Endothelial cell (in vitro differentiated cells): ENCODE measurements at places on chromosomes 7 and 10. TPM values are rescaled to one million over a fixed set of nuclear protein-coding genes. Genes with fewer than 3 reads are reported as not detected.

- H3K27me3 ChIP-seq, result peaks cover 3% of the 10 kb centered on the region
- DNase-seq, result no peak
- H3K27ac ChIP-seq, result no peak overlapping the region
- H3K4me1 ChIP-seq, result peaks cover 4% of the 10 kb centered on the region
- no peaks in the 10 kb centered on the region for H3K36me3 ChIP-seq
These were observed 6.2 kb upstream of the COL1A2 start for GRCh38 chr7:94388540-94388939.

DNA sequence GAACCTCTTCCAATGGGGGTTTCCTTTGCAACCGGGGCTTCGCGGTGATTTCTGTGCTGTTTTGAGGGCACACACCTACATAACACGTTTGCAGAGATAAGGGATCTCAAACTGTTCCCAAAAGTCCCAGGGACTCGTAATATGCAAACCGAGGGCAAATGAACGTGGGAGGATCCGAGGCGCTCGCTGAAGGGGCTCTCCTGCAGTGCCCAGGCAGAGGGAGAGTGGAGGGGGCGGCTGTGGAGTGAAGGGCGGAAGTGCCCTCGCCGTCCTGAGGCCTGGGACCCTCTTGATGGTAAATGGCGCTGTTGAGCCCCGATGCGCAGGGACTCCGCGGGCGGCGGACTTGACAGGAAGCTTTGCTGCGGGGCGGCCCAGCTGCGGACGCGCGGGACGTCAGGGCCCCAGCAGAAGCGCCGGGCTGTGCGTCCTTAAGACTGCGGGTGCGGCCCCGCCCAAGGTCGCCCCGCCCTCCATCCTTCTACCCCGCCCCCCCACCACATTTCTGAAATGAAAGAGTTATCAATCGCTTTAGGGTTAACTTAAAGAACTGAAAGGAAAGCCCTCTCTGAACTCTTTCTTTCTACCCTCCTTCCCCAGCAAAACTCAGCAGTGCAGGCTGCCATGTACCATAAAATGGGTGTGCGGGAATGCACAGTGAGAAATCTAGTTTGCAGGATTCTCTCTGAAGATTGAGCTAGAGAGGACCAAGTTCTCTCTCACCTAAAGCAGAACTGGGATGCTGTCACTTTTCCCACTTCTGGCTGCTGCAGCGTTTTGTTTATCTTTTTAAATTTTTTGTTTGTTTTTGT, 151.8 kb upstream of the YAE1 start:
- peak overlapping the region; percentile 93 for H3K4me3 ChIP-seq
- no peaks in the 10 kb centered on the region for H3K4me1 ChIP-seq
- no peaks in the 10 kb centered on the region for H3K36me3 ChIP-seq
- H3K27ac ChIP-seq, result no peak overlapping the region
- DNase-seq, result peak; percentile 61
- H3K27me3 ChIP-seq, result no peaks in the 10 kb centered on the region

- no peak overlapping the region for H3K27ac ChIP-seq
- H3K36me3 ChIP-seq, result no peaks in the 10 kb centered on the region
- no peak for DNase-seq
- H3K4me1 ChIP-seq, result no peaks in the 10 kb centered on the region
These were observed 235.1 kb upstream of the MEOX2 start for GRCh38 chr7:15921576-15921975.

GRCh38 chr7:44994877-44995554, 5.0 kb upstream of the CCM2 start:
- H3K4me1 ChIP-seq, result peaks cover 40% of the 10 kb centered on the region
- H3K27ac ChIP-seq, result peak overlapping the region; percentile 99
- peaks cover 8% of the 10 kb centered on the region for H3K27me3 ChIP-seq
- H3K4me3 ChIP-seq, result peak overlapping the region; percentile 12
- DNase-seq, result peak; percentile 51

DNA sequence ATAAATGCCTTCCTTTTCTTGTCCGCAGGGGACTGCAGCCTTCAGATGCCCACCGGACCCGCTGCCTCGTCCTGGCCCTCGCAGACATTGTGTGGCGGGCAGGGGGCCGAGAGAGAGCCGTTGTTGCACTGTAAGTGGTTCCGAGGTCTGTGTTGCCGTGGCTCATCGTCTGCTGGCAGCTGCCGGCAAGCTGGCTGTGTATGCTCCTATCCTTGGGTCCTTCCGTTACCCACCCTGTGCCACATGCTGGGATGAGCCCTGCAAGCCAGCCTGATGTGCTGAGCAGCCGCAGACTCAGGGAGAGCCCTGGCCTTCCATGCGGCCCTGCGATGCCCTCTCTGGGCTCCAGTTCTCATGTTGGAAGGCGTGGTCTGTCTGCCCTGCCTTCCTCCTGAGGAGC, 61.2 kb upstream of the AQP1 start:
- peaks cover 5% of the 10 kb centered on the region for H3K27me3 ChIP-seq
- peaks cover 3% of the 10 kb centered on the region for H3K36me3 ChIP-seq
- no peak overlapping the region for H3K27ac ChIP-seq
- DNase-seq, result no peak
- H3K4me3 ChIP-seq, result no peak overlapping the region
- peaks cover 65% of the 10 kb centered on the region for H3K4me1 ChIP-seq

DNA sequence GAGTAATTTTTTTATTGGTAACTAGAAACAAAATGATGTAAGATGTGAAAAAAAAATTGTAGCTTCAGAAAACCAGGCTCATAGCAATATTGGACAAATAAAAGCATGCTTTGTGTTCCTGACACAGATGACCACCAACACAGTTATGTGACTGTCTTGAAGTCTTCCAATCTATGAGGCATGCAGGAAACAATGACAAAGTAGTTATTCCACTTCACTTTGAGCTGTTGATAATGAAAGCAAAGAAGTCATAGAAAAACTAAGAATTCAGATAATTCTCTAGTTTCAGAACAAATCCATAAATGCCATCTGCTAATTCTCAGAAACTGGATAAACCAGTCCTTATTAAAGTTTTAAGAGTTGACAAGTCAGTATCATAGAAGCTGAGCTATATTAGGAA, 378.4 kb upstream of the SEMA3D start:
- H3K4me1 ChIP-seq, result no peaks in the 10 kb centered on the region
- no peaks in the 10 kb centered on the region for H3K36me3 ChIP-seq
- H3K27ac ChIP-seq, result no peak overlapping the region

DNA sequence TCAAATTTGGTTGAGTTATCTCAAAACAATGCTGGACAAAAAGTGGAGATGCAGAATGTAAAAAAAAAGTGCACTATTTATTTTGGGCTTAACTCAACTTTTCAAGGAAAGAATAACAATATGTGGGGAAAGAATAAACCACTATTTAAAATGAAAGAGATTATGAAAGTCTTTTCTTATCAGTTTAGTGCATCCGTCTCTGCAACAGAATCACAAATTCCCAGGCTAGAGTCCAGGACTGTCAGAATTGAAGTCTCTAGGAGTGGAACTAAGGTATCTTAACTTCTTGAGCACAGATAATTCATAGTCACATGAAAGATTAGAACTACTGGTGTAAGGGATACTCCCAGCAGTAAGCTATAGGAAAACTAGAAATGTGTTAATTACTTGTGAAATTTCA, 1200.3 kb upstream of the LRRN3 start:
- no peaks in the 10 kb centered on the region for H3K36me3 ChIP-seq
- no peaks in the 10 kb centered on the region for H3K27me3 ChIP-seq
- H3K4me3 ChIP-seq, result no peak overlapping the region
- H3K27ac ChIP-seq, result no peak overlapping the region
- no peak for DNase-seq

DNA sequence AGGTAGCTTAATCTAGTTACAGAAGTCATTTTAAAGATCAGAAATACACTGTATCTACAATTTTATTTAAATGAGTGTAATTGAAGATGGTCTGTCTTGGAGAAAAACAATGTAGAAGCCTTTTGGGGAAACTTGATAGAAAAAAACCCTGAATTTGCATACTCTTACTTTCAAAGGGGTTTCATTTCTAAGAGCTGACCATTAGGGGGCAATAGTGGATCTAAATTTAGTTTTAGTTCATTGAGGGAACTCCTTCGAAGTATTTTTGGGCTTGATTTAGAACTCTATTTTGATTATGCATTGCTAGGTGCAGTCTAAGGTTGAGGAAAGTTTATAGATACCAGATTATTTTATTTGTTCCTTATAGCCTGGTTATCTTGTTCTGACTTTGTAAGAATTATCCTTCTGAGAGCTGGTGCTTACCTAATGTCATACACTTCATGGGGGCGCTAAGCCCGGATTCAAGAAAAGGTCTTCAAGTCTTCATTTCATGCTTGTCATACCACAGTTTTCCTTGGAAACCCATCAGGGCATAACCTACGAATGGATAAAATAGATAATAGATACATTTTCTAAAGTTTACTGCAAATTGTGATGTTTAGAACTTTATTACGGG, 69.1 kb upstream of the MXI1 start:
- peaks cover under 1% of the 10 kb centered on the region for H3K36me3 ChIP-seq
- H3K4me3 ChIP-seq, result no peak overlapping the region
- DNase-seq, result no peak
- H3K27ac ChIP-seq, result no peak overlapping the region
- peaks cover 3% of the 10 kb centered on the region for H3K27me3 ChIP-seq
- peaks cover 18% of the 10 kb centered on the region for H3K4me1 ChIP-seq

GRCh38 chr10:69364232-69364940, 52.3 kb downstream of the TACR2 start:
- DNase-seq, result no peak
- H3K4me3 ChIP-seq, result peak overlapping the region; percentile 35
- peaks cover 37% of the 10 kb centered on the region for H3K36me3 ChIP-seq
- H3K4me1 ChIP-seq, result peaks cover 5% of the 10 kb centered on the region
- peaks cover 5% of the 10 kb centered on the region for H3K27me3 ChIP-seq

DNA sequence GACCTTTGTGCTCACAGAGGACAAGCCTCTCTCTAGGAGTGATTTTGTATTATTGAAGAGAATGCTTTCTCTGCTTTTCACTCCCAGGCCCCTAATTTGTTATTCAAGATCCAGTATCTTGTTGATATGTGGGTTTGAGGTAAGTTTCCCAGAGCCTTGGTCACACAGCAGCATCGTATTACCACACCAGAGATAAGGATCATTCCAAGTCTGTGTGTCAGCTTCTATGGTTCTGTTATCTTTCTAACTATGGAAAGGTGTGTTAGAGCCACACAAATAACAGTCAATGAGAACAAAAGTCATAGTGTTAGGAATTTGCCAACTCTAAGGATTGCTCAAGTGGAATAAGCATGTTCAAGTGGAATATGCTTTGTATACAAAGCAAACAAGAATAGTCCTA, 1208.3 kb downstream of the GATA3 start:
- no peak overlapping the region for H3K27ac ChIP-seq
- H3K27me3 ChIP-seq, result no peaks in the 10 kb centered on the region
- DNase-seq, result no peak

DNA sequence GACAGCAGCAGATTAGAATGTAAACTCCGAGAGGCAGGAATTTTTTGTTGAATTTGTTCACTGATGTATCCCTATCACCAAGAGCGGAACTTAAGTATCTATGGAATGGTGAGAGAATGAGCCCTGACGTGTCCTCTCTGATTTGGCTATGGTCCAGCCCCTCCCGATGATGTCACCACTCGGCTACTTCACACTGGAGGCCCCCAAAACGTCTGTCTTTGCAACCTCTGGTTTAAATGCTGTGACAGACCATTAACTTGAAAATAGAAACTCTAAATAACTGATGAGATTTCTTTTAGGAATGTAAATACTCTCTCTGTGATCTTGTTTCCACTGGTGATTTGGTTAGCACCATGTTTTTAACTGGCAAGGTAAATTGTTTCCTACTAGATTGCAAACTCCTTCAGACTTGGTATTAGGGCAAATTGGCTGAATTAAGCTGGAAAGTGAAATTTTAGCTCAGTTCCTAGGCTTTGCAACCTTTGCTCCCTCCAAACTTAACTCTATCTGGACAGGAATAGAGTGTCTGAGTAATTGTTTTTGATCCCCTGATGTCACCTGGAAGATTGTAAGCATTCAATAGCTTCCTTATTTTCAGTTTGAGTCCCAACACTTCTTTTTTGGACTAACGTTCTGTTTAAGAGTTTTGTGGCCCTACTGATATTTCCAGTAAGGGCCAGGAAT, 19.1 kb downstream of the SLC16A12 start:
- peaks cover 2% of the 10 kb centered on the region for H3K27me3 ChIP-seq
- H3K4me3 ChIP-seq, result no peak overlapping the region
- H3K36me3 ChIP-seq, result no peaks in the 10 kb centered on the region
- no peak for DNase-seq
- H3K4me1 ChIP-seq, result no peaks in the 10 kb centered on the region
- no peak overlapping the region for H3K27ac ChIP-seq

DNA sequence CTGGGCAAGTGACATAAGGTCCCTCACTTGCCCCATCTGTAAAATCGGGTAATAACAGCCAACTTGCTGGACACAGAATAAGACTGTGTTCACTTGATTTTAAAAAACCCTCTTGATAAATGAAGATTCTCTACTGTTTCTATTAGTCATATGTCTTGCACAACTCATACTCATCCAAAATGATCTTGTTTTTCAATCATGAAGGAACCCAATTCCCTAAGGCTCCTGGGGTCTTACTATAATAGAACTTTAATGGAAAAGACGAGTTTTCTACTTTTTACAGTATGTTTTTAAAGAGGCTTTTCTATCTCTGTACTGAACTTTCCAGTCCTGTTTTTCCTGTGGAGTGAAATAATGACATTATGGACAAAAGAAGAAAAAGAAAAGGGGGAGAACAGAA, 103.8 kb downstream of the ARID5B start:
- H3K27me3 ChIP-seq, result peaks cover 4% of the 10 kb centered on the region
- no peak overlapping the region for H3K27ac ChIP-seq
- H3K4me1 ChIP-seq, result peaks cover 8% of the 10 kb centered on the region
- no peak for DNase-seq
- H3K36me3 ChIP-seq, result no peaks in the 10 kb centered on the region

DNA sequence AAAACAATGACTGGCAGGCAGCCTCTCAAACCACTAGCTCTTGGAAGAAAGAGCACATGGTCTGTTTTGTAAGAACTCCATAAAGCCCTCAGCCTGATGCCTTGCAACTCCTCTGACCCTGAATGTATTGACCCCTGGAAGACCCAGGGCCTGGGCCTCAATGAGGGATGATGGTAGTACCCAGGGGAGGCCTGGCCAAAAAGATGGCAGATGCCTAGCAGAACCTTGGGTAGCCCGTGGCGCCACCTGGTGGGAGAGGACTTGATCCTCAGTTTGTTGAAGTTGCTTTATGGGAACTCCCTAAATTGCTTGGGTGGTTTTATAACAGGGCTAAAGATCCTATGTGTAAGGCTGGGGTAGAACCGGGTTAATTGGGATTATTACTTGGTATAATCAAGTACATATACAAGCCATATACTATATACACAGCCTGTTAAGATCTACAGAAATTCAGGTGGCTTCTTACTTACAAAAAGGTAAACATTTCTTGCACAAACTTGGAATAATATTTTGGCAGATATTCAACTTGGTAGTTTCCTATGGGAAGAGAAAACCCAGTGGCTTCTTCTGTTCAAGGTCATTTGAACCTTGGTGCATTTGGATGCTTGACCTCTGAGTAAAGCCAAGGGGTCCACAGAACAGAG, 95.8 kb upstream of the CACUL1 start:
- no peak overlapping the region for H3K27ac ChIP-seq
- H3K27me3 ChIP-seq, result peaks cover 5% of the 10 kb centered on the region
- no peaks in the 10 kb centered on the region for H3K4me1 ChIP-seq
- no peaks in the 10 kb centered on the region for H3K36me3 ChIP-seq

Gene TCERG1L
- not detected for total RNA-seq

Gene LMOD2
- not detected for total RNA-seq

Gene MYO1G
- total RNA-seq, result 0.13 TPM
